ENCODE measurements at places on chromosomes 16 and 17.

DNA sequence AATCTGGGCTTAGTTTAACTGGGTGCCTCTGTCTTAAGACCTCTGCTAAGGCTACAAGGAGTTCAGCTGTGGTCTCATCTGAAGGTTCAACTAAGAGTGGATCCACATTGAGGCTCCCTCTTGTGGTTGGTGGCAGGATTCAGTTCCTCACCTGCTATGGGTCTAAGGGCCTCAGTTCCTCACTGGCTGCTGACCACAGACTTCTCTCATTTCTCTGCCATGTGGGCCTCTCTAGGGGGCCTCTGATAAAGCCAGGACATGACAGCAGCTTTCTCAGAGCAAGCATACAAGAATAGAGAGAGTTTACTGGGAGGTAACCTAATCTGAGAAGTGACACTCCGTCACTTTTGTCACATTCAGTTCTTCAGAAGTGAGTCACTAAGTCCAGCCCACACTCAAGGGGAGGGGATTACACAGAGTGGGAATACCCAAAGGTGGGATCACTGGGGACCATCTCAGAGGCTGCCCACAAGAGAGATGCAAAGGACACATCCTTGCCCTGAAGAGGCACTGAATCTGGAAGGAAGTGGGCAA lies 19.2 kb upstream of the ABAT start:
- no peak for DNase-seq

GRCh38 chr17:74430385-74430705 lies 1.5 kb upstream of the GPRC5C start:
- DNase-seq, result no peak

- no peak for DNase-seq
Observed at GRCh38 chr17:70074956-70075355, at the start of gene KCNJ16. KCNJ16 (plus strand) TSS chr17:70075225; CDS start chr17:70132088, 56,863 bp downstream.

DNA sequence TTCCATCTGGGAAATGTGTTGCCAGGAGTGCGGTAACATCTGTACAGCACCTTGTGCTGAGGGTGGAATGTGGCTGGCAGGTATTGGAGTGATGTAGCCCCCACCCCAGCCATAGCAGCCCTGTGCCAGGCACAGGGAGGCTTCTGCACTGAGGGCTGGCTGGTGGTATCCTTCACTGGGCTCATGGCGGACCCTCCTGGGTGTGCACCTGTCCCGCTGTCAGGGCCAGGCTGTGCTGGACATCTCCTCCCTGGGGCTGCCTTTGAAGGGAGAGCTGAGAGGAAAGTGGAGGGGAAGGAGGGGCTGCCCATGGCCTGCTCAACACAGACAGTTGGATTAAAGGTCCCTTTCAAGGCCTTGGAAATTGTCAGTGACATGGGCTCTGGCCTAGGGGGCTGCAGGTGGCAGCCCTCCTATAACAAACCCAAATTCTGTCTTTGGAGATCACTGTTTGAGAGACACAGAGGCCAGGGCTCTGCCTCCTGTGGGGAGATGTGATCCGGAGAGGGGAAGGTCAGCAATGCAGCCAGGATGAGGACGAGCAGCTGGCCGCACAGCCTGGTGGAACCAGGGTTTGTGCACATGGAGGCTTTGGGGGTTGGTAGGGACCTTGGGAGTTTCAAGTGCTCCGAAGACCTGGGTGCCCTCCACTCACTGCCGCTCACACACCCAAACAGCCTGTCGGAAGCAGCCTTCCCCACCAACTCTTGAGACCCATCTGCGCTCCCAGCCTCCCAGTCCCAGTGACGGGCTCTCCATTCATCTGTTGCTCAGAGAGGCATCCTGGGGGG lies 22.8 kb downstream of the NKD1 start:
- no peak for DNase-seq

- no peak for DNase-seq
Observed at GRCh38 chr16:13631916-13632315, 288.0 kb upstream of the ERCC4 start.

DNA sequence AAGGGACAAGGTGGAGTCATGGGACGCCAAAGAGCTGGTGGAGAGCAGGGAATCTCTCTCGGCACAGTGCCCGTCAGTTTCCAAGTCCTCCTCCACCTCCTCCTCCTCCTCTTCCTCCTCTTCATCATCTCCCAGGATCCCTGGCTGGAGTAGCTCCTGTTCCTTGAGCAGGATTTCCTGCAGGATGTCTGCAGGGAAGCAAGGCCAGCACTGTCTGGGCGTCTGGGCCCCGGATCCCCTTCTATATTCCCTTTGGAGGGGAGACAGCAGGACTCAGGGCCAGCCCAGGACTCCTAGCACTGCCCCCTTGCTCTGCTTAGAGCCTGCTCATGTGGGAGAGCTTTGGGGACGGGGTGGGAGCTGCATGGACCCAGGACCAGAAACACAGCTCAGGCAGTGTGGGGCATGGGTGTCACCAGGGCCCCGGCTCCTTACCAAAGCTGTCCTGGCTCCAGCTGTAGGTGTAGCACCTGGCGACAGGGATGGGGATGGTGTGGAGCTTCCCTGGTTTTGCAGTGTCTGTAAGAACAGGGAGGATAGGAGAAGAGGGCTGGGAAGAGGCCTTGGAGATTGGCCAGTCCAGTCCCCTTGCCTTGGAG lies 21.3 kb upstream of the PIK3R6 start:
- no peak for DNase-seq

DNA sequence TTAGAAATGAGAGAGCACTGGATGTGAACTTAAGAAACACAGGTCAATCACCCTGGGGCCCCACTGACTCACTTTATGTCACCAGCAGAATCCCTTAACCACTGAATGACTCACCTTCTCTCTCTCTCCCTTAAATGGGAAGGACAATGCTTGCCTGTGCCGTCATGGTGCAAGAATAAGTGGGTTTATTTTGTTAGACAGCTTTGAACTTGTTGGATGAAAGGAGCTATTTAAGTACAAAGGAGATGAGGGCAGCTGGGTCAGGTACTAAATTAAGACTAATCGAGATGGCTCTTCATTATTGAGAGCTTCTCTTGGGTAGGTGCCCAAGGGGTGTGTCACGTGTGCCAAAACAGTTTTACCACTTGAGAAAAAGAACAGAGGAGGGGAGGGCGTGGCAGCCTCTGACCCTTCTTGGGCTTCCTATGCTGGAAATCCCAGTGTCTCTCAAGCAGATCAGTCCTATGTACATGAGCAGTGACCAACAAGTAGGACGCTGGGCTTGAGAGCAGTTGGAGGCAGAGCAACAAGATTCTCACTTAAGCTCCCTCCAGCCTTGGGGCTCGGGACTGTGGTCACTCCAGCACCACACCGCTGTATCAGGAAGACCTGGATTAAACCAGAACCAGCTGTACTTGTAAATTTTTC lies 6.7 kb upstream of the KRT31 start:
- peak; percentile 76 for DNase-seq

DNA sequence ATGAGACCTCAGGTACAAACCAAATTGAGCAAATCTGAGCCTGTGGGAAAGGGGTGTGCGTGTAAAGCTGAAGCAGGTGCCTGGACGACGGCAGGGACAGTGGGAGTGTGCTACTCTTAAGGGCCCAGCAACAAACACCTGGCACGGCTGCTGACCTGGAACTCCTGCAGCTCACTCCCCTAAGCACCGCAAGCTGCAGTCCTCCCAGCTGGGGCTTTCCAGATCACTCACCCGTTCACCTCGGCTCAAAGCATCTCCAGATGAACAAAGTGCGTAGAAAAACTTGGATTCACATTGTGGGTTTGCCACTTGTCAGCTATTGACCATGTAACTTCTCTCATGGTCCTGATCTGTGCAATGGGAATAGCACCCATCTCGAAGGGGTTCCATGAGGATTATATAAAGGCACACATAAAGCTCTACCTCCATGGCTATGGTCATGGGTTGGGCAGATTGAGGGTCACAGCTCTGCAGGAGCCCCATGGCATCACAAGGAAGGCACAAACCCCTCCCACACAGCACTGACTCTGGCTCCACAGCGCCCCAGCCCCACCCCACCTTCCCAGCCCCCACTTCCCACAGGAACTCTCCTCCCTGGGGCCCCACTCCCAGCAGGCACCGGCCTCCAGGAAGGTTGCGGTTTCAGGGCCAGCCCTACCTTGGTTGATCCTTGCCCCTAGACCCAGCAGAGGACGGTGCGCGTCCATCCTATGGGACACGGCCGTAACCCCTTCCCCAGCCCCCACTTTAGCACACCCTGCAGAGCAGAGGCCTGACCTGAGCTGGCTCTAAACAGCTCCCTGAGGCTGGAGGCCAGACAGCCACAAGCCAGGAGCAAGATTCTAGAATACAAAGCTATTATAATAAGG lies 21.9 kb downstream of the ST3GAL2 start:
- DNase-seq, result no peak

DNA sequence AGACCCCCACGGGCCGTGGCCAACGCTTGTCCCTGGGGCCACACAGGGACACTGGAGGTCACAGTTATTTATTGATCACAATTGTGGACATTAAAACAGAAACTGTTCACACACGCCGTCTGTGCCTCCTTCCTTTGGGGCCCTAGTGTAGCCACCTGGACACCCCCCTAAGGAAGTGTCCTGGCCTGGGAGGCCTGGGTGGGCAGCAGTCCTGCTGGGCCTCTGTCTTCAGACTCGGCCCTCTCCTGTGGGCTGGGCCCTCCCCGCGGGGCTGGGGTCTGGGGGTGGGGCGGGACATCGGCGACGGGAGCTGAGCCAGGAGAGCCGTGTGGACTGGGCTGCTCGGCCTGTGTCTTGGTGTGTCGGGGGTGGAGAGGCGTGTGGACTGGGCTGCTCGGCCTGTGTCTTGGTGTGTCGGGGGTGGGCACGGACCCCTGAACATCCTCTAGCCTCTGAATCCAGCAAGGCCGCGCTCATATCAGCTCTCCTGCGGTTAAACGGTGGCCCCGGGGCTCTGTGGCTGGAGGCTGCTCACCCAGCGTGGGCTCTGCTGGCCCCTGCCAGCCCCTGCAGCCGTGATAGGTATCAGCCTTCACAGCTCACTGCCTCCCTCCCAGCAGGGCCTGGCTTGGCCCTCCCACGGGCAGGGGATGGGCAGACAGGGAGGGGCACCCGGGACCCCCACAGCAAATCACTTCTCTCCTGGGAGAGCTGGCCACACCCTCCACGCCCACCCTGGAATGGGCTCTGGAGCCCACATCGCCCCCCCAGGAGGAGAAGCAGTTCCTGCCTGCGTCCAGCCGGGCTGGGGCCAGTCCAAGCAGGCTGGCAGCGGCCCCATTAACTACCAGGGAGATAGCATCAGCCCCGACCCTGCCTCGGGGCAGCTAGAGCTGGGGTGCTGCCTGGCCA lies 1.1 kb upstream of the NHLRC4 start:
- DNase-seq, result no peak

DNA sequence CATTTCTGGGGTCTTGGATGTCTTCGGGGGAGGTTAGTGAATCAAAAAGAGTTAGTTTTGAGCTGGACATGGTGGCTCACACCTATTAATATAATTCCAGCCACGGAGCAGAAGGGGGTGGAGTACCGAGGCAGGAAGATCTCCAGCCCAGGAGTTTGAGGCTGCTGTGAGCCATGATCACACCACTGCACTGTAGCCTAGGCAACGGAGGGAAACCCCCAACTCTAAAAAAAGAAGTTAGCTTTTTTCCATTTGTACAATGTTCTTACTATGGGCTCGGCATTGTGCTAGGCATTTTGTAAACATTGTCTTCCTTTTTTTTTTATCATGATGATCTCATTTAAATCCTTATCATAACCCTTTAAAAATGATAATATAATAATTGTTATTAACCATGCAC lies 8.3 kb upstream of the SNF8 start:
- no peak for DNase-seq

DNA sequence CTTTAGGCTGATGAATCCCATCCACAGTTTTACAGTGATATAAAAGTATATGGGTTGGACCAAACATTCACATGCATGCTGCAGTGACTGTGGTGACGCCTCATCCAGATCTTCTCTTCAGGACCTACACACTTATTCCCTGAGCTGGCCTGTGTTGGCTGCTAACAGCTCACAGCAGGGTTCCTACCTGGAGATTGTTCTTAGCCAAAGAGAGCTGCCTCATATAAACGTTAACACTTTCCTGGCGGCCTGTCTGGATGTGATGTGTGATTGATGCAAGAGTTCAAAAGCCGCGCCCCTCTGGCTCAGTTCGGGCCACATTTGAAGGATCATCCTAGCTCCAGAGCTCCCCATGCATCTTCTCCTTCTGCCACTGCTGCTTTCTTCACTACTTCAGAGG lies 93.0 kb upstream of the NETO2 start:
- no peak for DNase-seq

DNA sequence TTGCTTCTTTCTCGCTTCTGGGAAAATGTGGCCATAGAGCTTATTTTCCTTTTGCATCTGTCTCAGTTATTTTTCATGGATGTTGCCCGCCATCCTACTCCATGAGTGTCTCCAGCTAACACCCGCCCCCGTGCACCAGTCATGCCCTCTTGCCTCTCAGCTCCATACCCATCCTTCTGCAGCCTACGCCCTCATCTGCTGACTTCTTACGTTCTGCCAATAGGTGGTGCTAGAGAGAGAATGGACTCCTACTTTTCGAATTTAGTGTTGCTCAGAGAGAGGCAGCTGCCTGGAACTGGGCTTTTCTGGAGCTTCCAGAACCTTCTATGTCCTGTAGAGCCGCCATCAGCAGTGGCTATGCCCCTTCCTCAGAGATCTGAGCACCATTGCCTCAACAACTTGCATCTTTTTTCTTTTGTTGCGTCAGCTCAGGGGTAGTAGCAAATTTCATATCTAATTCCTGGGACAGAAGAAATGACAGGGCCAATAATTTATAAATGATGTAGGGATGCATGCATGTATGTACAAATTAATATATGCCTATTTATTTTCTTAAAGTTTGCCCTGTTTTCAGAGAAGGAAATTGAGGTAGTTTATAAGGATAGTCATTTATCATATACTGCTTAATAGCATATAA lies 119.7 kb upstream of the MYOCD start:
- DNase-seq, result no peak

DNA sequence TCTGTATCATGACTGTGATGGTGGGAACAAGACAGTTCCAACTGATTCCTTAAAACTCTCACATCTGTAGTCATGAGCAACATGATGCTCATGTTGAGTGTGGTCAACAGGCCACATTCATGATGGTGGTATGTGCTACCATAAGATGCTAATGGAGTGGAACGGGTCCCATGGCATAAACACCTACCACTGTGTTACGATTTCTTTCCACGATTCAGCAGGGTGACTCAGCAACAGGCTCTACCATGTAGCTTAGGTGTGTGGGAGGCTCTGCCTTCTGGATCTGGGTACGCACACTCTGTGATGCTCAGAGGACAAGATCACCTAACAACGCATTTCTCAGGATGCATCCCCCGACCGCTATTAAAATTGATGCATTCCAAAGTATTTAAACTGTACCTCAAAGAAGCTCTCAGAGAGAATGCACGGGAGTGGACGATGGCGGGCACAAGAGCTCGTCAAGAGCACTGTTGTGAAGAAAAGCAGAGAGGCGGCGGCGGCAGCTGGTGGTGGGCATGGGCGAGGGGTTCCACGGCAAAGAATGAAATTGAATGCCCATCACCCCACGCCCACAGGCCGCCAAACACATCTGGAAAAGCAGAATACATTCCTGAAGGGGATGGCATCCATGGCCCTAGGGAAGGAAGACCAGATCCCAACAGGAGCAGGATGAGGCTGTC lies 133.3 kb downstream of the ZNF778 start:
- DNase-seq, result peak; percentile 76

DNA sequence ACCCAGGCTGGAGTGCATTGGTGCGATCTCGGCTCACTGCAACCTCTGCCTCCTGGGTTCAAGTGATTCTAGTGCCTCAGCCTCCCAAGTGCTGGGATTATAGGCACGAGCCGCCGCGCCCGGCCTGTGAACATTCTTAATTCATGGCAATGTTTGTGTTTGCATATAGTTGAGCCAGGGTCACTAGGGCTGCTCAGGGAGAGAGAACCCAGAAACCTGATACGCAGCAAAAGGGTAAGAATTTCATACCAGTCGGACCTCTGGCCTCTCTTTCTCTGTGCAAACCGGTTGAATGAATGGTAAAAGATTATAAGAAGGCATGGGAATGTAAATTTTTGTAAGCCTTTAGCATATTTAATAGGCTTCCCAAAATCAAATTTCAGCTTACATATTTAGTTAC lies 6.9 kb upstream of the TMEM98 start:
- no peak for DNase-seq
